Stimulated activated naive CD4-positive, alpha-beta T cell treated with Interleukin-2 at 50 U/mL for 16 hours (primary cell): ENCODE measurements at places on chromosomes 3 and 15.

GRCh38 chr15:93319121-93319814, 230.3 kb upstream of the RGMA start:
- DNase-seq: no peak

GRCh38 chr3:53166781-53167291, 5.8 kb downstream of the PRKCD start:
- no peak for DNase-seq

DNA sequence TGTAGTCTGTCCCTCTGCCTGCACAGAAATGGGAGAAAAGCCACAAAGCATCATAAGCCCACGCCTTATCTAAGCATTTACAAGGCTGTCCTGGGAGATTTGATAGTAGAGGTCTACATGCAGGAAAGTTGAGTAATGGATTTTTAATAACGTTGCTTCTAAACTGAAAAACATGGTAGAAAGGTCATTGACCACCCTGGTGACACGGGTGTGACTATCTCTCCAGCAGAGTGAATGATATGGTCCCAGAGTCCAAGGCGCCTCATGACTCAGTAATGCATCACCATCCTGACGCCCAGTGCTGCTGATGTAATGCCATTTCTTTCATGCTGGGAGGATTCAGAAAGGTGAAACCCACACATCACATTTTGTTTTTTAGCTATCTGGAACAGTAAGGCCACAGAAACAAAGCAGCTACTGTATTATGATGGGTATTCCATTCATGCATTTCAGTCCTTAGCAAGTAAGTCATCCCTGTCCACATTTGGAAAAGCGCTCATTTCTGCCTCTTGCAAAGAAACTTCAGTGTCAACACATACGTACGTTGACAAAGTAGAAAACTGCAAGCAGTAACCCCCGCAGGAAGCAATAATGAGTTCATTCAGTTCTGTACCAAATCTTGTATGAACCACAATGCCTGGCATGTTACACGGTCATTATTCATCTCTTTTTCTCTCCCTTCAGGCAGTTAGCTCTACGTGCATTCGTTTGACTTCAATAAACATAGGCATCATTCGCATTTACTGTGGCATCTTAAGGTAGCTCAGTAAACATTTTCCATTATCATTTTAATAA, 483.5 kb downstream of the GABRG3 start:
- DNase-seq: no peak

DNA sequence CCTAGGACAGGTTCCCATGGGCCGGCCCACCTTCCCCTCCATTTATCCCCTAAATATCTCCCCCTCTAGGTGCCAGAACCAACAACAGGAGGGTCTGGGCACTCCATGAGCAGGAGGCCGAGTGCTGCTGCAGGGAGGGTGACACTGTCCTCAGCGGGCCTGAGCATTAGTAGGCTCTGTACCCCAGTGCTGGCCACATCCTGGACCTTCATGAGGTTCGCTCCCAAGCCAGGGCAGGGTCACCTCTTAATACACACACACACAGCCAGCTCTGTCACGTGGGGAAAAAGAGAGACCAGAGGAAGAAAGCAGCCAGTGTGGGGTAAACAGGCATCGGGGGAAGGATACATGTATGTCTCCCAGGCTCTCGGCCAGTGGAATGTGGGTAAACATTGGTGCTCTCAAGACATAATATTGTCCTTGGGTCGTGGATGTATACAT, 27.9 kb upstream of the SEMA3F start:
- DNase-seq: no peak

DNA sequence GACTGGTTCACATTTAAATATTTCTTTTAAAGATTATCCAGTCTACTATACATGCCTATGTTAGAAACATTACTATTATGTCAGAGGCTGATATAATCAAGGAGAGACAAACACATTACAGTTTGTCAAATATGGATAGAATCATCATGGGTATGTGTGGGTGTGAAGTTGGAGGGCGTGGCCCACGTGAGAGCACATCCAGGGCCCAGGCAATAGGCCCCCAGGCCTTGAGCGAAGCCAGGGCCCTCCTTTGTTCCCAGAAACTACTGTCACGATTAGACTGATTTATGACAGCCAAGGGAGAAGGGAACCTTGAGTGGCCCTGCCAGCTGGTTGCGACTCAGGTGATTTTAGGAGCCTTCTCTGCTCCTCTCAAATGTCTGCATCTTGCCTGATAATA, 26.9 kb upstream of the LDHAL6B start:
- DNase-seq: no peak

- DNase-seq: no peak
These were observed 17.5 kb downstream of the TMEM158 start for GRCh38 chr3:45208586-45208985.

DNA sequence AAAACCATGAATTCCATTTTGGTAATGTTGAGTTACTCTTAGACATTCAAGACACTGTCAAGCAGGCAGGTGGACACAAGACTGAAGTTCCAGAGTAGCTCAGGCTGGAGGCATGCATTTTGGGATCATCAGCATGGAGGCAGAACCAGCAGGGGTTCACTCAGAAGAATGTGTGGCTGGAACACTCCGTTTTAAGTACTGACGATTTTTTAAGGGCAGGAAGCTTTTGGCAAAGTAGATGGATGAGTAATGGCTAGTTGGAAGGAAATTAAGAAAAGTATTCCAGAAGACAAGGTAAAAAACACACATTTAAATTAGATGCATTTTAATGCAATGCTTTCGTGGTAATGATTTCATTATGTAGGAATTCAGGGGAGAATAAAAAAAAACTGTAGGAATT, 420.4 kb downstream of the ROBO2 start:
- no peak for DNase-seq

- no peak for DNase-seq
These were observed 10.9 kb downstream of the ZBTB47 start for GRCh38 chr3:42664438-42664803.

DNA sequence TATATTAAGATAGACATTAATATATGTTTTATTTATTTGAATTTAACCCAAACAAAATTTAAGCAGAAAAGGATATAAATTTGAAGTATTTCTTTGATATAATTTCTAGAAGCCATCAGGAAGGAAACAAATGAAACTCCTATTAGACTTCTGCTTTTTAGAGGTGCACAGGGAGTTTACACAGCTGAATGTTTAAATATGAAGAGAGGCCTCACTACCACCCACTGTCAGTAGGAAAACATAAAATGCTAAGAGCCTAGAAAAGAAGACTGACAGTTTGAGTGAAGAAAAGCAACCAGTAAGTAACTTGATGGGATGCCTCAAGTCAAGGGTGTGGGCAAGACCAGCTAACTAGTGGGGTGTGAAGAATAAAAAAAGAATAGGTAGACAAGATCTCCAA, 19.7 kb downstream of the PLSCR2 start:
- no peak for DNase-seq

- DNase-seq: no peak
These were observed 239.3 kb upstream of the C2CD4B start for GRCh38 chr15:62404194-62404985.

GRCh38 chr15:47888385-47889100, 171.2 kb downstream of the SEMA6D start:
- no peak for DNase-seq

GRCh38 chr3:31343075-31343474, 189.7 kb upstream of the STT3B start:
- no peak for DNase-seq

DNA sequence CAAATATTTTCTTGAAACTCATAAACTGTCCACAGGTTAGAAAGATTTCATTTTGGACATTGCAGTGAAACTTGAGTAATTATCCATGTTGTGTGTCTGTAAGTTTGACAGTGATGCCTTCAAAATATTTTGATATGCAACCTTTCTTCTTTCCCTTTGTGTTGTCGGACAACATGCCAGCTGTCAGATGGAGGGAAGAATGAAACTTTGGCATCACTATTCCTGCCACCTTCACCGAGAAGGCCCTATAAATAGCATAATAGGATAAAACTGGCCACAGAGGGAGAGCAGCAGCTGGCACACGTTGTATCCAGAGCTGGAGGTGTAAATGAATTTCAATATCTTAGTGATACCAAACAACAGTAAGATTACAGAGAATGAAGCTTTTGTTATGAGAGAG, 436.7 kb upstream of the CFAP20DC start:
- DNase-seq: no peak

GRCh38 chr15:75431270-75431669, 20.2 kb downstream of the SIN3A start:
- DNase-seq: no peak

DNA sequence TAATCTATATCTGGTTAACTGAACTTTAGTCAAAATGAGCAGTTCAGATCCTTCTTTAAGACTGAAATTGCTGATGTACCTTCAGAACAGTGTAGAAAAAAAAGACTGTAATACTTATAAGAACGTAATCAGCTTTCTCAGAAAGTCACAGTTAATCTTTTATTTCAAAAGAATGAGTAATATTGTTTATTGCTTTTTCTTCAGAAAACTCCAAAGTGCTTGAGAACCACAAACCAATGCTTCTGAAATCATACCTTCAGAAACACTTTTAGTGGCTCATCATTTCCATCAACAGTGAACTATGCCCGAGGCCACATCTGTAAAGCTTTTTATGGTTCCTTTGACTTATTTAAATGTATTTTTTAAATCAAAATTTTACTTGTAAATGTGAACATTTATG, 33.3 kb upstream of the CLASP2 start:
- DNase-seq: no peak

- DNase-seq: no peak
These were observed 88.0 kb downstream of the PIK3R4 start for GRCh38 chr3:130658678-130659077.

DNA sequence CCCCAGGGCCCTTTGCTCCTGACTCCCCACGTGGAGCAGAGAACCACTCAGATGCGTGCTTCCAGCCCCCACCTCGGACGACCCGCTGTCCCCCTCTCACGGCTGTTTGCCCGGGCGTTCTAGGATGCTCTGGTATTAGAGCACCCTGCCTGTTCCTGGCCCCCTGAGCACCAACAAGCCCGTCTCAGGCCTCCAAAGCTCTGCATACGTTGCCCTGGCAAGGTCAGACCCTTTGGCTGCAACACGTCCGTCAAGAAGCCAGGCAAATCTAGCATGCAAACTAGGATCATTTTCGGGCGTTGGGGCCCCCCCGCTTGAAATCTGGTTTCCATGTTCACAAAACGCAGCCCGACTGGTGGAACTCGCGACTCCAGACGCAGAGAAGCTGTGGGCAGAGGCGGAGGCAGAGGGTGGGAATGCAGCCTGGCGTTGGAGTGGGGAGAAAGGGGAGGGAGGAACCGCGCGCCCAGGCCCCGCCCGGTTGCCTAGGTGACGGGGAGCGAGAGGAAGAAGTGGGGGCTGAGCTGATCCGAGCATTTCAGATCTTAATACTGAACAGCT, 86.2 kb upstream of the PIAS1 start:
- DNase-seq: no peak

- DNase-seq: no peak
These were observed at the start of gene KCNMB2 for GRCh38 chr3:178536211-178537079. Gene KCNMB2, plus strand, starts transcription at chr3:178536436.

GRCh38 chr15:77516076-77516475, 95.4 kb downstream of the HMG20A start:
- DNase-seq: no peak

DNA sequence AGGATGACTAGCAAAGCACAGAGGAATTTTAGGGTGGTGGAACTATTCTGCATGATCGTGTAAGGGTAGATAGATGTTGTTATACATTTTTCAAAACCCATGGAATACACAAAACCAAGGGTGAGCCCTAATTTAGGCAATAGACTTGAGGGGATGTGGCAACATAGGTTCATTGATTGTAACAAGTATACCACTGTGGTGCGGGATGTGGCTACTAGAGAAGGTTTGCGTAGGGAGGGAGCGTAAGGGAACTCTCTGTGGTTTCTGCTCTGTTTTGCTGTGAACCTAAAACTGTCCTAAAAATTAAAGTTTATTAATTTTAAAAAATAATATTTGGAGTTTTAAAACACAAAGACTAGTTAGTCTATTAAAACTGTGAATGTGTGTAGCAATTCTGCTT, 202.8 kb downstream of the PLCL2 start:
- DNase-seq: no peak

DNA sequence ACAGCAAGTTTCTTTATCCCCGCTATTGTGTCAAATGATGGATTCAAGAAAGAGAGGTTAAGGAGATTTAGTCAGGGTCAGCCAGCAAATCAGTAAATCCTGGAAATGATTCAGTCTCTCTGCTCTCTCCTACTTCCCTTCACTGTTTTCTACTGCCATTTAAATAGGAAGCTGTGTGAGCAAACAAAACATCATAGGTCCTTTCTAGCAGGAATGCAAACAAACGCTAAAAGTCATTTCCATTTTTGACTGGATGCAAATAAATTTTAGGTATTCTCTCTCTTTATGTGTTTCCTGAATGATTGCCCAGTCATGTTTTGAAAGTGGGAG, 299.4 kb upstream of the RORA start:
- no peak for DNase-seq

- no peak for DNase-seq
These were observed 158.7 kb downstream of the CGGBP1 start for GRCh38 chr3:87900061-87900460.

GRCh38 chr3:105065895-105066839, 300.5 kb upstream of the ALCAM start:
- DNase-seq: no peak

DNA sequence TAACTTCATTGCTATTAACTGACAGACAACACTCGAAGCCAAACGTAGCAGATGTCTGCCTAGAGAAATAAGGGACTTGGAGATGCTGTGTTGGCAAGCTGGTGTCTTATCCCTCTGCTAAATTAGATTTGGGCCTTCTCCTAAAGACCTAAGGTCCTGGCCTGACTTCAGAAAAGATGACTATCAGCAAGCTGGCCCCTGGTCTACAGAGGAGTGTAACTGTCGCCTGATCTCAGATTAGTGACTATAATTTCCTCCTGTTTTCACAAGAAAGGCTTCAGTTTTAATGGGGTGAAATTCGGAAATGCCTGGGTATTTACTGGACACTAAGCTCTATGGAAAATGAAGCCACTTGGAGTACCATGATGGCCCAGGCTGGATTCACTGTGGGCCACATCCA, 53.1 kb upstream of the SLC7A14 start:
- no peak for DNase-seq

GRCh38 chr15:41698779-41699178, 38.6 kb downstream of the MGA start:
- DNase-seq: no peak

DNA sequence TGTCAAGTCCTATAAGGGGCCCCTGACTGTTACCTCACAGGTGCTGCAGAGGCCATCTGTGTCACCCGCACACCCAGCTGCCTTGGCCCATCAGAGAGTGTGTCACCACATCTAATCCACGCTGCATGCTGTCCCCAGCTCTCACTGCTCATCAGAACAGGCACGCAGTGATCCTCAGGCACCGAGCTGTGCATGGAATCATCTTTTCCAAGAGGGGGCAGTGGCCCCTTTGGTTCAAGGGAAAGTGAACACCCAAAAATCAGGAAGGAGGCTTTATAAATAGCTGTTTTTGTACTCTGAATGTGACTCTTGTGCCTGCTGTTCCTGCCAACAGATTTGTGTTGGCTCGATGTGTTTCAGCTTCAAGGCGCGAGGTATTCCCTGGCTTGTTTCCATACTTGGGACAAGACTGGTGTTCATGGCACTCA, 110.3 kb upstream of the ETV5 start:
- no peak for DNase-seq

- DNase-seq: peak; percentile 4
These were observed 20.3 kb upstream of the ABTB1 start for GRCh38 chr3:127652246-127652995.

GRCh38 chr3:197487911-197488391, 67.8 kb downstream of the BDH1 start:
- no peak for DNase-seq

- DNase-seq: no peak
These were observed 15.0 kb downstream of the TEX264 start for GRCh38 chr3:51686056-51686455.

- DNase-seq: no peak
These were observed 6.8 kb upstream of the POLG start for GRCh38 chr15:89341316-89342005.

GRCh38 chr15:78167227-78167888, 18.2 kb downstream of the IDH3A start:
- DNase-seq: no peak
